ENCODE measurements at places on chromosomes 2 and 18.

- DNase-seq = no peak
Measured at GRCh38 chr2:80348953-80349352, 44.4 kb upstream of the LRRTM1 start.

GRCh38 chr2:113070606-113070975 is 2.8 kb downstream of the IL1F10 start:
- no peak for DNase-seq

- DNase-seq = peak; percentile 22
Measured at GRCh38 chr2:49236316-49236715, 82.0 kb upstream of the FSHR start.

DNA sequence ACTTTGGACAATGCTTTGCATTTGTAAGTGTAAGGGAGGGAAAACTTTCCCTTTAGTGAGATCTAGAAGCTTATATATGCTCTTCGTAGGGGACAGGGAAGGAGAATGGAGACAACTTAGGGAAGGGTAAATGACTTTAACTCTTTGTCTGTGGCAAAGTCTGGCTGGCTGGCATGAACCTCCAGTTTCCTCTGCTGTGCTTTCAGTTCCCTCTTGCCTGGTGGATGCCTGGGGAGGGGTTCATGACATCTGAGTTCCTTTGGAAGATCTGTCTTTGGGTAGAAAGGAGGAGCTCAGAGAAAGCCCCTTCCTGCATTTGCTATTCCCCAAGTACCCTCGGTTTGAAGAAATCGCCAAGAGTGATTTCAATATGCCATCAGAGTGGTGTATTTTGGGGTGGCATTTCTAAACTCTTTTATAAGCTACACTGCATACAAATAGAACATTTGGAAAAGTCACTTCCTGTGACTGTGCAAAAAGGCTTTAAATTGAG is 143.6 kb downstream of the VAPA start:
- DNase-seq = no peak

GRCh38 chr2:69003731-69004130 is 9.2 kb upstream of the ANTXR1 start:
- DNase-seq = no peak

GRCh38 chr2:37802899-37803379 is 122.1 kb upstream of the RMDN2 start:
- no peak for DNase-seq

DNA sequence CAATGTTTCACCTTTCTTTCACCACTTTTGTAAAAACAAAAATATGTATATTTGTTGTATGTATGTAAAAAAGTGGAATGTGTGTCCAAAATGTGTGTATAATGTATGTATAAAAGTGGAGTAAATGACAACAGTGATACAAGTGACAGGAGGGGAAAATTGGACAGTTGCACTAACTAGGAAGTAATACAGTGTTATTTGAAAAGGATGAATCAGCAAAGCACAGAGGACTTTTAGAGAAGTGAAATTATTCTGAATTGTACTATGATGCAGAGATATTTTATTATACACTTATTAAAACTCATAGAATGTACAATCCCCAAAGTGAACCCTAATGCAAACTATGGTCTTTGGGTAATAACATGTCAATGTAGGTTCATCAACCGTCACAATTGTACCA is 331.3 kb upstream of the CNTNAP5 start:
- no peak for DNase-seq

- DNase-seq = no peak
Measured at GRCh38 chr2:109392816-109393661, 220.7 kb downstream of the SEPTIN10 start.

DNA sequence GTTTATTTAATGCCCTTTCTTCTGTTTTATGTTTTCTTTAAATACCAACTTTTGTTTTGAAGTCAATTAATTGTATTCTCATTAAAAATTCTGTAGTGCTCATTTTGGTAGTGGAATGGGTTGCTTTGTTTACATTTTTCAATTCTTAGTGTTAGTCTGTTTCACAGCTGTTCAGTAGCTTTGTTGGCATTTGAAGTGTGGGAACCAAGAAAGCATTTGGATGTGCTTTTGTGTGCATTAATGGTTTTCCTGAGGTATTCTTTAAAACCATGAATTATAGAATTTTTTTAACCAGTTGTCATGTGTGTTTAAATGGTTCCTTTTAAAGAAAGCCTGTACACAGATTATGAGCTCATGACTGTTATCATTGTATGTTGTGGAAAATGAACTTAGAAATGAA is 19.7 kb downstream of the MIB1 start:
- DNase-seq = peak; percentile 32

- DNase-seq = no peak
Measured at GRCh38 chr18:3692113-3692621, 242.2 kb downstream of the TGIF1 start.

- DNase-seq = no peak
Measured at GRCh38 chr2:14306268-14306861, 326.2 kb upstream of the LRATD1 start.

DNA sequence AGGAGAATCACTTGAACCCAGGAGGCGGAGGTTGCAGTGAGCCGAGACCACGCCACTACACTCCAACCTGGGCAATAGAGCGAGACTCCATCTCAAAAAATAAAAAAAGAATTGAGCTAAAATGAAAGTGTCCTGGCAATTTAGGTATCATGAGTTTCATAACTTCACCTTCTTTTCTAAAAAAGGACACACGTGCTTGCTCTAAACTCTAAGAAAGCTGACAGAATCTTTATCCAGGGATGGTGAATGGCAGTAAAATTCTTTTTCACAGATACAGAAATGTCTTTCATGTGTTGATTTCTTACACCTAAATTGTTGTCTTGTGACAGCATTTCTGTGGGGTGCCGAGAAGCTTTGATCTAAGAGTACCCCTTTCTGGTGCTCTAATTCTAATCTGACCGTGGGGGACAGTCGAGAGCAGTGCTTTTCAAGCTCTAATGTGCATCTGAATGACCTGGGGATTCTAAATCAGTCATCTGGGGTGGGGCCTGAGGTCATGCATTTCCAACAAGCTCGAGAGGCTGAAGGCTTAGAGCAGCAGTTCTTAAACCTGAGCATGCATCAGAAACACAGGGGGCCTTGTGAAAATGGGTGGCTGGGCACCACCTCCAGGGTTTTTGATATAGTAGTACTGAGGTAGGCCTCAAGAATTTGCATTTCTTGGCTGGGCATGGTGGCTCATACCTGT is 42.1 kb upstream of the REL start:
- no peak for DNase-seq

DNA sequence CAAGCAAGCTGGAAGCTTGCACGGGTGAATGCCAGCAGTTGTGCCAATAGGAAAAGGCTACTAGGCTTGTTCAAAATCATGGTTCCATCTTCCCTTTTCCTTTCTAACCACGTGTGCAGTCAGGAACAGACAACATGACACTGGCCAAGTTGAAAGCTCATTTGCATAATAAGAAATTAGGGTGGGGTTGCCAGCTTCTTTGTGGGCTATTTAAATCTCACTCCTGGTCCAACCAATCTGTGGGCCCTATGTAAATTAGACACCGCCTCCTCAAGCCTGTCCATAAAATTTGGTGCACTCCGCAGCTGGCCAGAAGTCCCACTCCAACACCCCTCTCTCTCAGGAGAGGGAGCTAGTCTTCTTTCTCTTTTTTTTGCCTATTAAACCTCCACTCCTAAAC is 1948.4 kb upstream of the PIK3C3 start:
- DNase-seq = no peak

DNA sequence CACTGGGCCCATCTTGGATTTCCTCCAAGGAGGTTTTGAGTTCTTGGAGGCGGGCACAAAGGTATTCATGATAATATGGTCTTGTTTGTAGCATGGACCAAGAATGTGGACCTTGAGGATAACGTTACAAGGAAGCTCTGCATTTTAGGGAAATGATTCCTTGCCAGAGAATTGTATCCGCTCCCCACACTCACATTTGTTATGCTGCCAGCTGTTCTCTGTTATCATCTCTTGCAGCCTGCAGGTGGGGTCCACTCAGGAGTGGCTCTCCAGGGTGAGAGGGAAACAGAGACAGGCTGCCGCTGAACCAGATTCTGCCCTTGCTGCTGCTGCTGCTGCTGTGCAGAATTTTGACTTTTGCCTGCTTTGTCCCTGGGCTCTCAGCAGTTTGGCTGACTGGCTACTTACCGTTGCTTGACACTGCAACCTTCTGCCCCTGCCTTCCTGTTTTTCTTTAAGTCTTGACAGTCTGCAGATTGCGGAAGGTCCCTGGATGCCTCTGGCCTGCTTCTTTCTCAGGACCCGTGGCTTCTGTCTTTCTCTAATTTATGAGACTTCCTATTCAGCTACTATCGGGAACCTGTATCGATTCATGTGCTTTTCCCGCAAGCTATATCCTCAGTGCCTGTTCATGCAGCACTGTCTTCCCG is 122.3 kb upstream of the DOCK10 start:
- peak; percentile 55 for DNase-seq

GRCh38 chr18:55236150-55236931 is 277.1 kb upstream of the CCDC68 start:
- no peak for DNase-seq

- no peak for DNase-seq
Measured at GRCh38 chr2:127083819-127084503, 23.0 kb downstream of the BIN1 start.

DNA sequence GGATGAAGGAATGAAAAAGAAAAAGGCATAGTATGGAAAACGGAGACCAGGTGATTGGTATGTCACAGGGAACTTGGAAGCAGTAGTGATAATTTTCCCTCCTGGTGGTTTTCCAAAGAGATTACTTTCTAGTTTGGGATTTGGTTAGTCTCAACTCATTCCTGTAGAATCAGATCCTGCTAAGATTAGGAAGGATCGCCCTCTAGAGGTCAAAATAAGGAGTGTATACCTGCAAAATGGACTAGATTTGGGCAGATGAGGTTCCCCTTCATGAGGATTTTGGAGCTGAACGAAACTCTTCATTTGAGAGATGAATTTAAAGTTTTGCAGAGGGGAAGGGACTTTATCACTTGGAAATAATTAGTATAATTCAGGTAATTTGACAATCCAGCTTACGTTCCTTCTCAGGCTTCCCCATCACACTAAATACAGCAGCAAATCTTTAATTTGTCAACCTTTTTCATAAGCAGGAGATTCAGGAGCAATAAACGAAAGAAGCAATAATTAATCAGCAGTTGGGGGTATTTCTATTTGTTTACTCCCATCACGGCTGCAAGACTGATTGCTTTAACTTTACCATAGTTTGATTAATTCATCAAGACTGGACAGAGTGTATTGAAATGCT is 65.2 kb downstream of the CCDC195 start:
- peak; percentile 39 for DNase-seq

DNA sequence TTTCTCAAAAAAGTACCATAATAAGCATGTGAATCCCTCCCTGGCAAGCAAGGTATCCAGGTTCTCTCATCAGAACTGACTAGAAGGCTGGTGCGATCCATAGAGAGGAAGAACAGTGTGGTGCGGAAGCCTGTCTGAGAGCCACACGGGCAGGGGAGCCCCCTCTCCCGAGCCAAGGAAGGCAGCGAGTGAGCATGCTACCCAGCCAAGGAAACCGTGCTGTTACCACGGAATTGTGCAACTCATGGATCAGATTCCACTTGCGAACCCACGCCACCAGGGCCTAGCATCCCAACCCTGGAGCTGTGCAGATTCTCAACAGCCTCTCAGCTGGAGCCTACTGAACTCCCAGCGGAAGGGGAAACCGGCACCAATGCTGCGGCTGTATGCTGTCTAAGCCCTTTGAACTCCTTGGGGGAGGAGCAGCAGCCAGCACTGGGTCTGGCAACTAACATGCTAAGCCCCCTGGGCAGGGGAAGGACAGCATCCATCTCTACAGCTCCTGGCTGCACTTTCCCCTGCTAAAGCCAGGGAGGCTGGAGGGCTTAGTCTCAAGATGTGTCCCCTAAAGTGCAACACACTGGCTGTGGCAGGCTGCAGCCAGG is 823.1 kb downstream of the EPHA4 start:
- no peak for DNase-seq

Data from NCI-H2171 treated with DMSO at 0.1 percent for 48 hours (cell line).